ENCODE measurements at places on chromosomes 6 and 20.

DNA sequence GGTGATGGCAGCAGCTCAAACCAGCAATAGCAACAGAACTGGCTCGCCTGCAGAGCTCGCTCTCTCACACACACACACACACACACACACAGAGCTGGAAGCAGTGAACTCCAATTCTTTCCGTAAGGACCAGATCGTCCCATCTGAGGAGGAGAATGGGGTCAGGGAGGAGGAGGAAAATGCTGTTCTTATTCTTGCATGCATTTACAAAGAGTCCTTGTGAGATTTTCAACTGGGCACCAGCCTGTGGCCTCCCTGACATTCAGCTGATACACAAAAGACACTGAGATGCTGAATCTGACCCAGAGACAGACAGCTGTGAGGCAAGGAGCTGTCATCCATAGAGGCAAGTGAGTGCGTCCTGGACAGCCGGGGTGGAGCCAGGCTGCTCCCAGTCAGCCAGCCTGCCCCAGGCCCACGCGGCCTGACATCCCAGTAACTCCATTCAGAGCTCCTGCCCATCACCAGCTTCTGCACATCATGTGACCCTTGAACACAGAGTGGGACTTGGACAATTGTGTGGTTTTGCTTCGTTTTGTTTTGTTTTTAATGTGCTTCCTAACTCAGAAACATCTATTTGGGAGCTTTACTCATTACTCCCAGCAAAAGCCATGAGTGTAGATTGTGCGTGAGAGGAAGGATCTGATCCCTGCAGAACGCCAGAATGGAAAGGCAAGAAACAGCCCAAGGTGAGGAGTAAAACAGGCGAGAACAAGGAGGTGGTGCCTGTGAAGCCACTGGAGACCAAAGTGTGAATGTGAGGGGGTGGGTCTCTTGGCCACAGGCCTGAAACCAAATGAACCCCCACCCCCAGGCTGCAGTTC lies 2.1 kb downstream of the SERPINB9 start:
- peak; percentile 11 for DNase-seq

DNA sequence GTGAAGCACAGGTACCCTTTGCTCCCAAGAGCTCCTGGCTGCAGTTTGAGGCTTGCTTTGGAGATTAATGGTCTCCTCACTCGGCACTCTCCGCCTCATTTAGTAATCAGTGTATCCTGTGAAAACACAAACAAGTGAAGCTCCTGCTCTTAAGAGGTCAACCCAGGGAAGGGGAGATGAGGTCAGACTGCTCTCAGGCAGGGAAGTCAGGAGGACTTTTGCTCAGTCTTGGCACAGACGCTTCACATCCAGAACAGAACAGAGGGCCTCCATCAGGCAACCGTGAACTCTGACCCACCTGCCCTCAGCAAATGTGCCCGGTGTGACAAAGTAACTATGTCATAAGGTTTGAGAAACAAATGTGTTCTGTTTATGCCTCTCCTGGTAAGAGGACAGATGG lies 428.8 kb upstream of the JARID2 start:
- DNase-seq = no peak

- DNase-seq = no peak
Measured at GRCh38 chr6:42028234-42029061, 21.9 kb upstream of the TAF8 start.

GRCh38 chr6:41707565-41708200 lies 27.7 kb downstream of the TFEB start:
- no peak for DNase-seq

DNA sequence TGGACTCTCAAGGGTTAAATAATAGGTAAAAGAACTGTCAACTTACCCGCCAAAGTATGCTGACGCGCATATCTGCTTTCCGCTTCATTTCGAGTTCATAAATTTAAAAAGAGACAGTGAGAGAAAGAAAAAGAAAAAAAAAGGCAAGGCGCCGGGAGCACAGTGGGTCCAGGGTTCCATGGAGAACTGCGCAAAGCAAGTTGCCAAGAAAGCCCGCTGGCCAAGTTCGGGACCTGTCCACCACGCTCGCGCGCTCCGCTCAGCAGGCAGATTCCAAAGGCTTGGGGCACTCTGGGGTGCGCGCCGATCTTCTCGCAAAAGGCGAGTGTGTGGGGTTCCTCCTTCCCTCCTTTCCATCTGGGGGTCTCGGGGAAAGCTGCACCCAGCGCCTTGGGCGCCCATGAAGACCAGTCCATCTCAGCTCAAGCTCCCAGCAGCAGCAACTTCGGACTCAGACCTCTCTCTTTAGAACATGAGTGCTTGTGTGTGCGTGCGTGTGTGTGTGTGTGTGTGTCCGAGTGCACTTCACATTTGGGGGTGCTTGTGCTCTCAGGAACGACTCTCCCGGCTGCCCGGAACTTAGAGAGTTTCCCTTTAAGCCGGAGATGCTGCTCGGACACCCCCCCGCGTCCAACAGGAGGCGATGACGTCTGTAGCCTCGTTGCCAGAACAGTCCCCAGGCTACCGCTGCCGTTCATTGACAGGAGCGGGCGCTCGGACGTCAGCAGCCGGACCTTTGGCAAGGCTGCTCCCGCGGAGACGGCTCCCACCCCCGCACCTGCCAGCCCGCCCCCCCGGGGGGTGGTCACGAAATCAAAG lies 180.0 kb downstream of the TBXT start:
- peak; percentile 84 for DNase-seq

- no peak for DNase-seq
Measured at GRCh38 chr20:57622579-57623381, 2.6 kb upstream of the ZBP1 start.

DNA sequence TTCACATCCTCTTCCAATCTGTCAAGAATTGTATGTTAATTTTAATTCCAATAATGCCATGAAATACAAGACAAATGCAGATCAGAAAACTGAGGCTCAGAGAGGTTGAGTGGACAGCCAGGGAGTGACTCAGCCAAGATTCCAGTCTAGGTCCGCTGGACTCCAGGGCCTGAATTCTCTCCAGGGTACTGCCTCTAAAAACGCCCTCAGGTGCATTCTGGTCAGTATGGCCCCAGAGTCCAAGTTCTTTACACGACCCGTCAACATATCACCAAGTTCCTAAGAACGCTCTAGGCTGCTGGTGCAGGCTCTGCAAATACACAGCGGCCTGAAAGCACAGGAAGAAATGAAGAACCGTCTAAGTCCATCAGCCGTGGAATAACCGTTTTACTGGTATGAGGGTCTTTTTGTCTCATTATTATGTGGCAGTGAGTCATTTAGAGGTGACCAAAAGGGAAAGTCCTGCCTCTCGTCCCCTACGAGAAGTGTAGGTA lies 709 bp upstream of the ASXL1 start:
- no peak for DNase-seq

- no peak for DNase-seq
Measured at GRCh38 chr6:81656231-81656630, 96.2 kb downstream of the TENT5A start.

DNA sequence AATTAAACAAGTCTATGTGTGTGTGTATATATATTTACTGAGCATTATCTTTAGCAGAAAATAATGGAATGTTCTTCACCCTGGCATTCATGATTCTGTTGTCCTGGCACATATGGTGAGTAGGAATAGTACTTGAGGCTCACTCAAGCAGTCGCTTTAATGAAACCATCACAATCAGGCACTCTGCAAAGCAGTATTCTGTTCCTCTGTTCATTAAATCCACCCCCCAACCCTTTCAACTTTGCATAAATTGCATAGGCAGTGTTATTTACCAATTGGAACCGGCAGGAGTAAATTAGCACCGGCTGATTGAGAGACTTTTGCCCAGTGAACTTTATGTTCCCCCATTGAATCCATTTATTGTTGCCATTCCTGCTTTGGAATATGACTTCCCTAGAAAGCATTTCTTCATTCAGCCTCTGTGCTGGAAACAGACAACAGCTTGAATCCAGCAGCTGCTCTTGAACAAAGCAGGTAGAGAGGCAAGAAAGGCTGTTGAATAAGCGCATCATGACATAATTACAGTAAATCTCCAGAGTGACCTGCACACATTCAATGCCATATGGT lies 268.0 kb upstream of the RNF217 start:
- DNase-seq = no peak

DNA sequence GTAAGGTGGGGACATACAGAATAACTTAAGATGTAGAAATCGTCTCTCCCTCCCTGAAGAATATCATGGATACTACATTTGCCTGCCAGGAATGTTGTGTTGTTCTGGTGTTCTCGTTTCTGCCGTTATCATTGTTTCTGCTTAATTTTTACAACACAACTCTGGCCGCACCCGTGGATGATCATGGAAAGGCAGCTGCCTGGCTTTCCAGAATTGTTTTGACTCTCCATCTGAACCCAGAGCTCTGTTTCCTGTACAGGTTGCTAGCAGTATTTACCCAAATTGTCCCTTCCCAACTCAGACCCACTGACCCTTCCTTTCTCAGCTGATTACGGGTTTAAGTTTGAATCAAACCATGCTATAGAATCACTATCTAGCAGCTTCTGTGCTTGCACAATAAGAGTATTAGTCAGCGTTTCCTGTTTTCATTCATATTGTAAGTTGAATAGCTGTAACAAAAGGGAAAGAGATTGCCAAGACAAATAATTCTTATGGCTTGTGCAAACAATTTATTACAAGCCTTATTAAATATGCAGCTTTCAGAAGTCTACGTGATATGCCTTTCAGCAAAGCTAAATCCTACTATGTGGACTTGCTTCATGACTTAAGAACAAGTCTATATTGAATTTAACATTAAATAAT lies 139.0 kb downstream of the MTHFD1L start:
- no peak for DNase-seq

DNA sequence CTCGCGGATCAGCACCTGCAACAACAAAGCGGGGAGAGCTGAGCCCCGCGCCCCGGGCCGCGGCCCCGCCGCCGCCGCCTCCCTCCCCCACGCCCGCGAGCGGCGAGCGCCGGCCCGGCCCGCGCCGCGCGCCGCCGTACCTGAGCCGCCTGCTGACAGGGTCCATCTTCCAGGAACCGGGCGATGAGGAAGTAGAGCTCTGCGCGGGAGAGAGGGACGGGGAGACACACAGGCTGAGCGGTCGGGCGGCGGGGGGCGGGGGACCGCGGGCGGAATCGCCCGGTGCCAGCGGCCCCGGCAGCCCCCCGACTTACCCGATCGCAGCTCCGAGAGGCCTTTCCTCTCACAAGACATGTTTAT lies 359 bp downstream of the PHIP start:
- no peak for DNase-seq

GRCh38 chr20:62741701-62742491 lies 33.3 kb downstream of the NTSR1 start:
- DNase-seq = no peak

- no peak for DNase-seq
Measured at GRCh38 chr6:103534095-103534494, 1325.6 kb downstream of the HACE1 start.

DNA sequence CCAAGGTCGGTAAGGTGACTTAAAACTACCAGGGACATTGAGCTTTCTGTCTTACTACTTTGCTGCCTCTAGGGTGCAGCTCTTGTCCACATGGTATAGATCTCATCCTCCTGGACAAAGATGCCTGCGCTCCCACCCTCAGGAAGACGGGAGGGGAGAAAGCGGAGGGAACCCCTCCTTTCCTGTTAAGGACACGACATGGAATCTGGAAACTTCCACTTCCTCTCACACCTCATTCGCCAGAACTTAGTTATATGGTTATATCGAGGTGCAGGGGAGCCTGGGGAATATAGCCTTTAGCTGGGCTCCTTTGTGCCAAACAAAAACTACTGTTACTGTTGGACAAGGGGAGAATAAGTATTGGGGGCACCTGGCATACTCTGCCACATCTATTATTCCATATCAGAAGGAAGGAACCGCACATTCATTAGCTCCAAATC lies 224.3 kb upstream of the TSHZ2 start:
- no peak for DNase-seq

- no peak for DNase-seq
Measured at GRCh38 chr6:143024977-143025376, 35.7 kb upstream of the AIG1 start.

- no peak for DNase-seq
Measured at GRCh38 chr6:37309046-37309445, 44.7 kb upstream of the RNF8 start.

GRCh38 chr6:150753371-150754064 lies 112.0 kb upstream of the MTHFD1L start:
- DNase-seq = peak; percentile 60

DNA sequence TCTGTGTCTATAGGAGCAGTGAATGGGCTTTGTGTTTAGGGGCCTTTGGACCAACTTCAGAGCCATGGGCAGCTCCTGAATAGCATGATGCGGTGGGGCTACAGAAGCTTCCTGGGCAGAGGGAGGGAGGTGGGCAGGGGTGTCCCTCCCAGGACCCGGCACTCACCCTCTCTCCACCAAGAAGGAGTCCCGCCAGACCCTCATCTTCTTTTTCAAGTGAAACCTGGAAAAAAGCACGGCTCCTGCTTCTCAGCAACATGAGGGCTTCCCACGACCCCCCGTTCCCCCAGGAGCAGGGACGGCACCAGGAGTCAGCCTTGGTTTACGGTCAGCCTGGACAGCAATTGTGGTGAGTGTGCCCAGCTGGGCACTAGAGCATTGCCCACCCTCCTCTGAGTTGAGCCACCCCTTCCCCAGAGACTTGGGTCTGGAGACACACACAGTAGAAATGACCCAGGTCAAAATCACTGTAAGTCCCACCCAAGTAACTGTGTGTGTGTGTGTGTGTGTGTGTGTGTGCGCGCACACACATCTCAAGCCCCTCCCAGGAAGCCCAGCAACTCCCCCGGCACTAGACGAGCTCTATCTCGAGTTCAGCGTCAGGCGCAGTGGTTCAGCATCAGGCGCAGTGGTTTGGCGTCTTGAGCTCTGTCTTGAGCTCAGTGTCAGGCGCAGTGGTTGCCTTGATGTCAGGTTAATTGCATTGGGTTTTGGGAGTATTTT lies 108.2 kb downstream of the SULF2 start:
- no peak for DNase-seq

DNA sequence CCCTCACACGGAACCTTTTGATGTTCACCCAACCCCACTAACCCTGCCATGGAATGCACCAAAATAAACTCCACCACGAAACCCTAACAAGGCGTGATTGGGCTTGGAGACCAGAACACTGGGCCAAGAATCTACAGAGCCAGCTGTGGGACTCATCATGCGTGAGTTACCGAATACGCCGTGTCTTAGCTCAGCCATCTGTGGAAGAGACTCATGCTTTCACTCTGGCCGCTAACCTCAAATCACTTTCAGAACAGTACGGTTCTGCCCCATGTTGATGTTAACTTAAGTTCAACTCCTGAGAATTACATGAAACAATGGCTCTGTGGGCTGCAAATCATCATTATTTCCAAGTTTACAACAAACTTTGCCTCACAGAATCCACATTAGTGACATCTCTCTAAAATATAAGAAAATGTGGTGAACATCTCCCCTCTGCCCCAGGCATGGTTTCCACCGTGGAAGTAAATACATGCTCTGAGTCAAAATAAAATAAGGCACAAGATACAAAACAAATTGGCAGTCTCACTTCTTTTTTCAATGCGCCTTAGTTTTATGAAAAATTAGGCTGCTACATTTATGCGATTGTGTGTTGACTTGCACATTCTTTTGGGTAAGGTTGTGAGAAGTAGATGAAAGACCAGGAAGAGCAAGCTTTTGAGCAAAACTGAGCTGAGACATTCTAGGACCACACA lies 308.9 kb upstream of the EXOC2 start:
- DNase-seq = no peak
